ENCODE measurements at places on chromosomes 11 and 22.

GRCh38 chr11:38543986-38544385 lies 1946.0 kb upstream of the RAG2 start:
- no peak for DNase-seq

DNA sequence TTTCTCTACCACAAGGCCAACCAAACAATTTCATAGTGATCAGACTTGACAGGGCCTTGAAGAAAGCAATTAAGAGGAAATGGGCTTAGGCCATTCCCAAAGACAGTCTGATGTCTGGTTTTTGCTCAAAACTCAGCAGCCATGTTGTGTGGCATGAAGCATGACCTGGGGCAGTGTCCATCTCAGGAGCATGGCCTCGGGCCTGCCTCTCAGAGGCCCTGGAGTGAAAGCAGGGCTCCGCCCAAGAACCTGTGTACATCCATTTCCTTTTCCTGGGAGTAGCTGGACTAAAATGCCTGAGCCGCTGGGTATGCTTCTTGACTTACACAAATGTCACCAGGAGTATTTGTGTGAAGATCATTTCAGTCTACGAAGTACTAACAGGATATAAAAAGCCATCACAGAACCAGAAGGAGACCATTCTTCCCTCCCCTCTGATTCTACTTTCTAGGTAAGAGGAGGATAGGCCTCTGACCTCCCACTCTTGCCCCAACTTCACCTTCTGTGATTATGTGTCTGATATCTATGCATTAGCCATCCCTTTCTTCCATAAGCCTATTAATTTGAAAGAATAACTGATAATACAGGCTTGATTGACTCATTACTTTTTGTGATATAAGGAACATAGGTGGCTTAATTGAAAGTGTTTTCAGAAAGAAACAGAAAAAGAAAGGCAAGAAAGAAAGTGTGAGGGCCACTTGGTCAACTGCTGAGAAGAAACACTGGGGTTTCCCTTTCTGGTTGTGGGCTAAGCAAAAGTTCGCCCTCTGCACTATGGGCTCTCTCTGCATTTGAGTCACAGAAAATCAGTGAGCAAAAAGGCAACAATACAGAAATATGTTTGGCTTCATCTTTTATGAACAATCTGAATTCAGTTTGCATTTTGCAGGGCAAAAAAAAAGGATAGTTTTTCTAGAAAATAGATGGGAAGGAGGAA lies 188.6 kb upstream of the MTMR2 start:
- no peak for DNase-seq

- no peak for DNase-seq
Observed at GRCh38 chr11:104090767-104091166, 54.3 kb downstream of the DDI1 start.

- DNase-seq: no peak
Observed at GRCh38 chr11:57214494-57214893, 22.6 kb downstream of the APLNR start.

GRCh38 chr11:30889143-30889794 lies 303.1 kb upstream of the MPPED2 start:
- no peak for DNase-seq

DNA sequence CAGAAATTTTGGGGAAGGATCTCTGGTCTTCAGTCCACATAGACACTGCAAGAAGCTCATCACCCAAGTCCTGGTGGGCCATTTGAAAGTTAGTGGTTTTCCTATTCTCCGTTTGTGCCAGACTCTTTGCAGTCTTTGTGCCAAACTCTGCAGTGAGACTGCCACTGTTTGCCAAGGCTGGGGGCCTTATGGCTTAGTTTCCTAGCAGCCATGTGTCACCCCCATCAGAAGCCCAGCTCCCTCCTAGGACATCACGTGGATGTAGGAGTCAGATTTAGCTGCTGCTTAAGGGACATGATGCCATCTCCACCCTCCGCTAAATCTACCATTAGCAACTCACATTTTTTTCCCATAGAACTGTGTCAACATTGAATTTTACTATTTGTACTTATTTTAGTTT lies 220.0 kb downstream of the C11orf91 start:
- no peak for DNase-seq

- DNase-seq: no peak
Observed at GRCh38 chr11:643366-643765, 6.3 kb downstream of the DRD4 start.

Measured in activated naive CD4-positive, alpha-beta T cell (primary cell).